Ascending aorta (tissue), 2 donors: ENCODE measurements at places on chromosomes 5 and 9.

- no peak overlapping the region for H3K27ac ChIP-seq
- peaks cover 30% of the 10 kb centered on the region for H3K36me3 ChIP-seq
- no peak overlapping the region for H3K4me3 ChIP-seq
- peak; percentile 37 for DNase-seq
Observed at GRCh38 chr9:111926421-111926875, 29.8 kb downstream of the UGCG start.

- no peaks in the 10 kb centered on the region for H3K4me1 ChIP-seq
- no peak for DNase-seq
- no peaks in the 10 kb centered on the region for H3K36me3 ChIP-seq
- H3K4me3 ChIP-seq = no peak overlapping the region
- H3K27me3 ChIP-seq = no peaks in the 10 kb centered on the region
Observed at GRCh38 chr5:117488976-117489500, 914.4 kb upstream of the SEMA6A start.

GRCh38 chr5:133420440-133421301, 191.7 kb downstream of the FSTL4 start:
- DNase-seq = no peak
- no peaks in the 10 kb centered on the region for H3K36me3 ChIP-seq
- H3K27me3 ChIP-seq = no peaks in the 10 kb centered on the region
- H3K4me3 ChIP-seq = no peak overlapping the region
- no peaks in the 10 kb centered on the region for H3K4me1 ChIP-seq

GRCh38 chr5:24135536-24135935, 509.2 kb downstream of the CDH10 start:
- no peaks in the 10 kb centered on the region for H3K4me1 ChIP-seq
- H3K36me3 ChIP-seq = no peaks in the 10 kb centered on the region

GRCh38 chr5:10034001-10034400, 215.7 kb downstream of the ATPSCKMT start:
- H3K4me1 ChIP-seq = no peaks in the 10 kb centered on the region
- H3K36me3 ChIP-seq = no peaks in the 10 kb centered on the region
- H3K27ac ChIP-seq = no peak overlapping the region
- DNase-seq = no peak
- H3K4me3 ChIP-seq = no peak overlapping the region

GRCh38 chr5:128436749-128437188, 101.3 kb downstream of the FBN2 start:
- no peaks in the 10 kb centered on the region for H3K4me1 ChIP-seq
- no peaks in the 10 kb centered on the region for H3K36me3 ChIP-seq
- H3K4me3 ChIP-seq = no peak overlapping the region
- H3K27me3 ChIP-seq = no peaks in the 10 kb centered on the region
- DNase-seq = no peak
- no peak overlapping the region for H3K27ac ChIP-seq

GRCh38 chr5:17852740-17853139, 218.5 kb downstream of the TAF11L14 start:
- no peak for DNase-seq
- H3K36me3 ChIP-seq = no peaks in the 10 kb centered on the region
- H3K27me3 ChIP-seq = no peaks in the 10 kb centered on the region
- no peaks in the 10 kb centered on the region for H3K4me1 ChIP-seq
- H3K27ac ChIP-seq = no peak overlapping the region

DNA sequence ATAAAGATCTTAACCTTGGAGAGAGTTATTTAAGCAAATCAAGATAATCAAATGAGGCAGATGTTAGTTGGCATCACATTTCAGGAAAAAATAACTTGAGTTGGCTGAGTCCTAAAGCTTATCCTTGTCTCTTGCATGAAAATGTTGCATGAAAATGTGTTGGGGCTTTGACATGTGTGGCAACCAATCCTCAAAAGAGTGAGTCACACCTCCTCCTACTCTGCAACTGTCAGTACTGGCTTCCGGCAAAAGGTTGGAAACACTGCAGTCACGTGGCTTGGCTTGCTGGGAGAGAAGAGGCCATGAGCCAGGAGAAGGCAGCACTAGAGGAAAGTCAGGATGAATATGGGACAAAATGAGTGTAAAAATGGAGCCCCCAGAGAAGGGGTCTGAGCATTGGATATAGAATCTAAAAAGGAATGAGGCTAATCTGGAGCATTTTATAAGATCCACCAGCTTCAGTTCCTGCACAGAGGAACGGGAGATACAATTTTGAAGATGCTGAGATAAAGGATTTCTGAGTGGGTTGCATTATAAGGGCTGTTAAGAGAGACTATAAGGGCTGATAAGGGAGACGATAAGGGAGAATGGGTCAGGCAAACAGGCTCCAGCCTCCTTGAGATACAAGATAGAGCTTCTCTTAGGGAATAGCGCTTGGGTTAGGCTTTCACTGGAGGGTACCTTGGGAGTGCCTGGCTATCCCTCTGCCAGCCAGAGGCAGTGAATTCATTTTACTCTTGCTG, 43.1 kb downstream of the SPATA31D1 start:
- H3K36me3 ChIP-seq = no peaks in the 10 kb centered on the region
- H3K27ac ChIP-seq = no peak overlapping the region
- no peaks in the 10 kb centered on the region for H3K4me1 ChIP-seq
- no peaks in the 10 kb centered on the region for H3K27me3 ChIP-seq

DNA sequence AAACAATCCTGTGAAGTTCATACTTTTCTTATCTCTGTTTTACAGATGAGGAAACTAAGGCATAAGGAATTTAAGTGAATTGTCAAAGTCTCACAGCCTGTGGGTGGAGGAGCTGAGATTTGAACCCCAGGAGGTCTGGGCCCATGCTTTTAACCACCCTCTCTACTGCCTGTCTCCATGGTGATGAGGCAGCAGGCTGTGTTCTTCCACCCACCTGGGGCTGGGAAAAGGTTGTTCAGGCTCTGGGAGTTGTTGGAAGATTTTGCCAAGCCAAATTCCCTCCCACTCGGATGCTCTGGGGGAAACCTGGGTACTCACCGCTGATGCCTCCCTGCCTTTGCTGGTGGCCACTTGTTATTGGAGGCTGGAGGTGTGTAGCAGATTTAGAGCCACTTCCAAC, 18.3 kb upstream of the SYNPO start:
- DNase-seq = no peak
- H3K4me3 ChIP-seq = no peak overlapping the region
- H3K27me3 ChIP-seq = no peaks in the 10 kb centered on the region
- H3K36me3 ChIP-seq = no peaks in the 10 kb centered on the region
- H3K27ac ChIP-seq = peak overlapping the region; percentile 96

GRCh38 chr5:174760721-174761120, 36.3 kb downstream of the MSX2 start:
- no peaks in the 10 kb centered on the region for H3K4me1 ChIP-seq
- H3K4me3 ChIP-seq = no peak overlapping the region
- no peak overlapping the region for H3K27ac ChIP-seq
- H3K36me3 ChIP-seq = no peaks in the 10 kb centered on the region
- DNase-seq = no peak

GRCh38 chr5:179623906-179624741, 653 bp upstream of the HNRNPH1 start:
- peak; percentile 70 for DNase-seq
- H3K4me1 ChIP-seq = no peaks in the 10 kb centered on the region
- peak overlapping the region; percentile 100 for H3K4me3 ChIP-seq

GRCh38 chr9:78590068-78590467, 293.1 kb downstream of the PSAT1 start:
- H3K27me3 ChIP-seq = no peaks in the 10 kb centered on the region
- H3K36me3 ChIP-seq = no peaks in the 10 kb centered on the region
- H3K27ac ChIP-seq = no peak overlapping the region
- no peak for DNase-seq
- no peak overlapping the region for H3K4me3 ChIP-seq

DNA sequence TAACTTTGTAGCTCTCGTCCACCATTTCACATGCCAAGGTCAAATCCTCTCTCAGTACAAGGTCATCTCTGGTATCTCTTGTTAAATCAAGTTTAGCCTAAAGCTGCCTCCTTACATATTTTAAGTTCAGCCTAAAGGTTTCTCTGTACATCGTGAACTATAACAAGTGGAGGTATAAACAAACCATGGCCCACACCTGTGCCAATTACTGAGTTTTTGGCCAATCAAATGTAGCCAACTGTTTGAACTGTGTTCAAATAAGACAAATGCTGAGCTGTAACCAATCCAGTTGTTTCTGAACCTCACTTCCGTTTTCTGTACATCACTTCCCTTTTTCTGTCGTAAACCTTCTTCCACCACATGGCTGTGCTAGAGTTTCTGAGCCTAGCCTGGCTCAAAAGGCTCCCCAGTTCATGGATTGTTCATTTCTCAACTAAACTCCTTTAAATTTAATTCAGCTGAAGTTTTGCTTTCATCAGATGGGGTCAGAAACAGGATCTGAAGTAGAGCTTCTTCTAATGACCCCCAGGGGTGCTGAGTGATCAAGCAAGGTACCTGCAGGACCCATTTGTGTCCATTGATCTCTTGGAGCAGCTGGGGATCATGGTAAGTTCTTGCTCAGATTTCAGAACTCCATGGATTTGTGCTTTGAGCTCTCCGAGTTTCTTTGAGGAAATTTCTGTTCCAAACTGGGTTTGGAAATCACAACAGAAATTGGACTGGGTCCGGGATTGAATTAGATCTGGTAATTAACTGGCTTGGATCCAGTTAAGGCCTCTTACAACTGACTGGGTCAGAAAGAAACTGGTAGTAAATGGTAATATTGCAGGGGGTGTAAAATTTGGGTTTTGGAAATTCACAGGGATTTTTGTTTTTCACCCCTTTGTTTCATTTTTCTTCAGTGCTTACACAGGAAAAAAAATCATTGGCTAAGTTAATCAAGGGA, 11.0 kb upstream of the NANS start:
- H3K4me1 ChIP-seq = no peaks in the 10 kb centered on the region
- H3K27ac ChIP-seq = no peak overlapping the region
- no peaks in the 10 kb centered on the region for H3K27me3 ChIP-seq
- no peaks in the 10 kb centered on the region for H3K36me3 ChIP-seq
- H3K4me3 ChIP-seq = no peak overlapping the region

- no peaks in the 10 kb centered on the region for H3K4me1 ChIP-seq
- DNase-seq = no peak
- no peaks in the 10 kb centered on the region for H3K27me3 ChIP-seq
- no peak overlapping the region for H3K27ac ChIP-seq
- H3K4me3 ChIP-seq = no peak overlapping the region
- H3K36me3 ChIP-seq = peaks cover 11% of the 10 kb centered on the region
Observed at GRCh38 chr9:37300620-37301019, 121.9 kb upstream of the GRHPR start.

GRCh38 chr9:78939311-78940065, 632.3 kb upstream of the TLE4 start:
- no peaks in the 10 kb centered on the region for H3K36me3 ChIP-seq
- no peak for DNase-seq
- H3K27ac ChIP-seq = no peak overlapping the region
- no peaks in the 10 kb centered on the region for H3K4me1 ChIP-seq

DNA sequence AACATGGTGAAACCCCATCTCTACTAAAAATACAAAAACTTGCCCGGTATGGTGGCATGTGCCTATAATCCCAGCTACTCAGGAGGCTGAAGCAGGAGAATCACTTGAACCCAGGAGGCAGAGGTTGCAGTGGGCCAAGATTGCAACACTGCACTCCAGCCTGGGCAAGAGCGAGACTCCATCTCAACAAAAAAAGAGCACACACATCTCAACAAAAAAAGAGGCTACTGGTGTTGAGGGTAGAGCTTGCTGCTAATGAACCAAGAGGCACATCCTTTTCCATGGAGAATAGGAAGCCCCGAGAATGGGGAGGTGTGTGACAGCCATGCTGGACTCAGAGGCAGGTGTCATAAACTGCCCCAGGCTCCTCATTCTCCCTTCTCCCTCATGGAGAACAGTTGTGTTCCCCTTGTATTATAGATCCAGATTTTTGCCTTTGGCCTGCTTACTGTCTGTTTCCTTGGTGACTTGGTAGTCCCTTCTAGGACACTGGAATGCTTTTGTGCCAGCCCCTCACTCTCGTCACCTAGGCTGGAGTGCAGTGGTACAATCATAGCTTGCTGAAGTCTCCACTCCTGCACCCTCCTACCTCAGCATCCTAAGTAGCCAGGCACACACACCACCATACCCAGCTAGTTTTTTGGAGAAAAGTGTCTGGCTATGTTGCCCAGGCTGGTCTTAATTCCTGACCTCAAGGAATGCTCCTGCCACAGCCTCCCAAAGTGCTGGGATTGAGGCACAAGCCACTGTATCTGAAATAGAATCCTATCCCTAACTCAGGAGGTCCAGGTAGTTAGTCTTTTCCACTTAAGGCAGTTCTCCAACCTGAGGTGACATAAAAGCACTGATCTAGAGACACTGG, 5.1 kb downstream of the RPL12 start:
- H3K36me3 ChIP-seq = peaks cover 88% of the 10 kb centered on the region
- H3K4me1 ChIP-seq = peaks cover 12% of the 10 kb centered on the region
- no peak overlapping the region for H3K27ac ChIP-seq
- peak; percentile 51 for DNase-seq

DNA sequence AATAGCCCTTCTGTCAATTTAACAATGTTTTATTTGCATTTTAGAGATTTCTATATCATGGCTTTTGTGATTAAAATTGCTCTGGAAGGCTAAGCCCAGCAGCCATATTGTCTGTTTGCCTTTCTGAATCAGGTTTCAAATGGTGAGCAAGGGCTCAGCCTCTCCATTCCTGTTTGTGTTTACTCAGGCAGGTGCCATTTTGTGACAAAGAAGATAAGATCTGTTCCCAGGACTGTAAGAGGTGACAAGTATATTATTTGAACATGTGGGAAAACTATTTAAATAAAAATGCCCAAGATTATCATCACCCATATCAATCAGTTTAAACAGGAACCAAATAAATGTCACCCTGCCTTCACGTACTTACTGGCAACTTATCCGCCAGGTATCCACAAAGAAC, 641.3 kb upstream of the KLF4 start:
- no peaks in the 10 kb centered on the region for H3K4me1 ChIP-seq
- no peaks in the 10 kb centered on the region for H3K36me3 ChIP-seq
- no peak for DNase-seq

DNA sequence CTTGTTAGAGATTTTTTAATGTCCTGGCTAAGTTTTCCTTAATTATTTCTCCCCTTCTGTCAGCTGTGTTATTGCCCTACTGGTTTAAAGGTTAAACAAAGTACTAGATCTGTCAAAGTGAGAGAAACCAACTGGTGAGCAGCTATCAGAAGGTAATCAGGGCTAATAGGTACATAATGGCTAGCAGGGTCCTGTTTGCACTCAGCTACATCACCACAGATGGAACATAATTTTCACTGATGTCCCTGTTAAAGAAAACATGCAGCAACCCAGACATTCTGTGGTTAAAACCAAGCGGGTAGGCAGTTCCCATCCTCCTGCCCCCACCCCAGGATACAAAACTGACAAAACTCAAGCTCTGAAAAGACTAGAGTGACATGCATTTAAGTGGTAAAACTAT, 473.9 kb downstream of the NR2F1-AS1 start:
- H3K27me3 ChIP-seq = no peaks in the 10 kb centered on the region
- no peaks in the 10 kb centered on the region for H3K36me3 ChIP-seq
- H3K27ac ChIP-seq = no peak overlapping the region

- H3K4me3 ChIP-seq = no peak overlapping the region
- H3K27ac ChIP-seq = no peak overlapping the region
- no peak for DNase-seq
- no peaks in the 10 kb centered on the region for H3K36me3 ChIP-seq
Observed at GRCh38 chr5:6246820-6247437, 131.4 kb downstream of the MED10 start.
